Hair follicular keratinocyte (primary cell): ENCODE measurements at places on chromosomes 2 and 18. TPM values are rescaled to one million over a fixed set of nuclear protein-coding genes. Genes with fewer than 3 reads are reported as not detected.

The PJVK gene
- total RNA-seq, result 0.53 and 0.62 TPM in 2 replicates

The ACMSD gene
- not detected in 2 replicates for total RNA-seq

The NT5DC4 gene
- total RNA-seq, result not detected in 2 replicates

The TLX2 gene
- 0.08 TPM in 1 of 2 replicates, not detected in the other for total RNA-seq

The DSC3 gene
- total RNA-seq, result 64.9 and 106 TPM in 2 replicates

The OR6B2 gene
- not detected in 2 replicates for total RNA-seq
